ENCODE measurements at places on chromosomes 2 and 18.

- no peak for DNase-seq
These were observed 43.1 kb upstream of the RTN4 start for GRCh38 chr2:55093381-55093780.

DNA sequence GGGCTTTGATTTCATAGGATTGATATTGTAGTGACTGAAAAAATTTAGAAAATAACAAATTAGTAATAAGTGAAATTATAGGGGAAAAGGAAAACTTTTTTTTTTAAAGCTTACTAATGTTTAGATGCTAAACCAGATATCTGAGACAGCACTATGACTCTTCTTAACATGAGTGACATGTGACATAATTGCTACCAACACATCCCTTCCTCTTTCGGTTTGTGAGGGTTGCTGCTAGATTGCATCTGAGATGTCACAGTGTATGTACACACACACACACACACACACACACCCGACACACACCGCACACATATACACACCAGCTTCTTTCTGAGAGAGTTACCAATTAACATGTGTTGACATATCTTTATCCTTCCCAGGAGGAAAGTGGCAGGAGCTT is 18.0 kb downstream of the RAPGEF4 start:
- no peak for DNase-seq

- no peak for DNase-seq
These were observed 149.3 kb downstream of the VWC2L start for GRCh38 chr2:214560176-214560575.

GRCh38 chr18:14098428-14098827 is 33.8 kb downstream of the ZNF519 start:
- DNase-seq = no peak

DNA sequence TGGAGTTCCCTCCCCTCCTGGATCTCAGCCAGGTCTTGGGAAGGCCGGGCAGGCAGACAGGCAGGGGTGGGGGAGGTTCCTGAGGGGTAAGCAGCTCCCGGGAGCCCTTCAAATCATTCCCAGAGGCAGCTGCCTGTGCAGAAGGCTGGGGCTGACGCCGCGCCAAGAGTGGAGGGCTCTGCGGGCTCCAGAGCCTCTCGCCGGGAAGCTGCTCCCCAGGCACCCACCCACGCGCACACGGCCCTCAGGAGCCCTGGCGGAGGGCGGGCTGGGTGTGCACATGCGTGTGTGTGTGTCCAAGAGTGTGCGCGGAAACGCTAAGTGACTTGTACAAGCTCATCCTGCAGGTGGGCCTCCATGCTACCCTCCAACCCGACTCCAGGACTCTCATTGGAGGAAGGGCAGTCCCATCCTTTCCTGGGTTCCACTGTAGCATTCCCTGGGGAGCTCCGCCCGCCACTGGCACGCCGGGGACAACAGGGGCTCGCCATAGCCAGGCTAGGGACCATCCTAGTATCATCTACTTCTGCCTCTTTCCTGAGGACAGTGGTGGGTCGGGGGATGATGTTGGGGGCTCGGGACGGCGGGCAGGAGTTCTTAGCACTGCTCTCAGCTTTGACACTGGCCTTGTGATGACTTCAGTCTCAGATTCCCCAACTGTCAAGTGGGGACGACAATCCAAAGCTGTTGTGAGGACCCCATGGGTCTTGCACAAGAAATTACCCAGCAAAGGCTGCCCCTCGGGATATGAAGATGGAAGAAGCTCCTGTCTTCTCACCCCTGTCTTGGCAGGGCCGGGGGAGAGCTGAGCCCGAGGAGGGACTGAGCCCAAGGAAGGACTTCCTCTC is 50.3 kb downstream of the INHBB start:
- DNase-seq = no peak

GRCh38 chr18:3511980-3512379 is 62.0 kb downstream of the TGIF1 start:
- no peak for DNase-seq

GRCh38 chr2:223923976-223924375 is 21.2 kb downstream of the WDFY1 start:
- no peak for DNase-seq

GRCh38 chr2:75134860-75135259 is 64.5 kb downstream of the TACR1 start:
- DNase-seq = no peak

GRCh38 chr2:94622113-94622618 is 249.1 kb upstream of the TEKT4 start:
- DNase-seq = no peak

- DNase-seq = no peak
These were observed 378 bp downstream of the WDPCP start for GRCh38 chr2:63587814-63588384.

DNA sequence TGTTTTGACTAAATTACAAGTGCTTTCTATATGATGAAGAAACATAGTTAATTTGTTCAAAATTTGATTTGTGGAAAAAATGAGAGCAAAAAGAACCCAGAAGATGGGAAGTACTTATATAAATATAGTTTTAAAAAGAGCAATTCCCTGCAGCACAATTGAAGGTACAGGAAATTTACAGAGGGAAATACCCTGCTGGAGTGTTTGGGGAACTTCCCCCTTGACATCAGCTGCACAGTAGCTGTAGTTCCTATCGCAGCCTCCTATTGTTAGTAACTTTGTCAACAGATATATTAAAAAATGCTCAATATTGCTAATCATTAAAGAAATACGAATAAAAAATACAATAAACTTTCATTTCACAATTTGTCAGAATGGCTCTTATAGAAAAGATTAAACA is 1118.8 kb upstream of the ZEB2 start:
- no peak for DNase-seq

- DNase-seq = no peak
These were observed 113.0 kb downstream of the ATP9B start for GRCh38 chr18:79182047-79182713.

All from substantia nigra (tissue), 51 donors.